B cell (primary cell): ENCODE measurements at places on chromosomes 11 and 22. TPM values are rescaled to one million over a fixed set of nuclear protein-coding genes. Genes with fewer than 3 reads are reported as not detected.

Gene SAAL1
- 35.2 and 37.8 TPM in 2 replicates for total RNA-seq

Gene SLC22A8
- total RNA-seq: not detected in 2 replicates

Gene CRYBB2
- not detected in 2 replicates for total RNA-seq

Gene ANGPTL5
- total RNA-seq: not detected in 2 replicates

Gene FGF3
- not detected in 2 replicates for total RNA-seq

Gene NNMT
- total RNA-seq: not detected in 2 replicates

Gene CYP2D6
- total RNA-seq: 3.9 TPM in 2 replicates

Gene OVOL1
- total RNA-seq: 0.15 and 0.17 TPM in 2 replicates

Gene MS4A8
- not detected in 2 replicates for total RNA-seq

Gene SNX32
- total RNA-seq: 0.34 and 0.57 TPM in 2 replicates

Gene VWCE
- 0.37 and 0.41 TPM in 2 replicates for total RNA-seq

Gene LRRC56
- 15.8 and 16.6 TPM in 2 replicates for total RNA-seq

Gene ANO5
- not detected in 2 replicates for total RNA-seq

Gene SART1
- 97.4 and 102 TPM in 2 replicates for total RNA-seq

Gene NEU3
- 15.2 and 17.0 TPM in 2 replicates for total RNA-seq

Gene FIBP
- 59.8 and 63.4 TPM in 2 replicates for total RNA-seq

Gene CPT1B
- total RNA-seq: 55.0 and 59.8 TPM in 2 replicates

Gene ABCG4
- total RNA-seq: not detected in 2 replicates

Gene KRTAP5-1
- not detected in 2 replicates for total RNA-seq

Gene TBX1
- not detected in 2 replicates for total RNA-seq

Gene MIOX
- not detected in 2 replicates for total RNA-seq

Gene TBX10
- not detected in 2 replicates for total RNA-seq

Gene OR2AG1
- not detected in 2 replicates for total RNA-seq

Gene OR52W1
- not detected in 2 replicates for total RNA-seq

Gene MED19
- total RNA-seq: 13.7 and 15.0 TPM in 2 replicates

Gene SPTBN2
- 0.67 and 0.85 TPM in 2 replicates for total RNA-seq

Gene OR10D3
- total RNA-seq: not detected in 2 replicates

Gene ADM2
- 2.6 and 3.7 TPM in 2 replicates for total RNA-seq

Gene IGLL1
- total RNA-seq: not detected in 2 replicates

Gene OR52E4
- not detected in 2 replicates for total RNA-seq

Gene FAM180B
- total RNA-seq: 0.20 TPM in 1 of 2 replicates, not detected in the other

Gene ANO9
- 62.0 and 63.9 TPM in 2 replicates for total RNA-seq

Gene NRXN2
- 0.52 TPM in 1 of 2 replicates, not detected in the other for total RNA-seq

Gene IGF2
- total RNA-seq: not detected in 2 replicates

Gene GTSE1
- total RNA-seq: 0.17 and 0.27 TPM in 2 replicates

Gene TRIM68
- total RNA-seq: 19.8 and 21.7 TPM in 2 replicates

Gene LRRC74B
- 0.12 and 0.17 TPM in 2 replicates for total RNA-seq

Gene DENND6B
- total RNA-seq: 10.3 and 10.6 TPM in 2 replicates

Gene CARD10
- total RNA-seq: not detected in 2 replicates
